ENCODE measurements at places on chromosomes 7 and 10.
A peak's percentile ranks its signal among the peaks of the same experiment; 100 is the strongest.

DNA sequence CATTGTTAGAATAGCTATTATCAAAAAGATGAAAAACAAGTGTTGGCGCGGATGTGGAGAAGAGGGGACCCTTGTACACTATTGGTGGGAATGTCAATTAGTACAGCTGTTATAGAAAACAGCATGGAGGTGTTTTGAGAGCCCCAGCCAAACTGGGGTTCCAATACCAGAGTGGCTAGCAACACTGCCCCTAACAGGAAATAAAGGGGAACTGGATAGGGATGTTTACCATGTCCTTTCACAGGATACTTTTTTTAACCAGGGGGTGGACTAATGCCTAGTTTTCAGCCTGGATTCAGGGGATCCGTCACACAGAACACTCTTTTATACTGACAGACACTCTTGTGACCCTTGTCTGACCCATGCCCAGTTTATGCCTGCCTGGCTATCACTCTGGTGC, 6.9 kb upstream of the GSTK1 start:
- DNase-seq = no peak

DNA sequence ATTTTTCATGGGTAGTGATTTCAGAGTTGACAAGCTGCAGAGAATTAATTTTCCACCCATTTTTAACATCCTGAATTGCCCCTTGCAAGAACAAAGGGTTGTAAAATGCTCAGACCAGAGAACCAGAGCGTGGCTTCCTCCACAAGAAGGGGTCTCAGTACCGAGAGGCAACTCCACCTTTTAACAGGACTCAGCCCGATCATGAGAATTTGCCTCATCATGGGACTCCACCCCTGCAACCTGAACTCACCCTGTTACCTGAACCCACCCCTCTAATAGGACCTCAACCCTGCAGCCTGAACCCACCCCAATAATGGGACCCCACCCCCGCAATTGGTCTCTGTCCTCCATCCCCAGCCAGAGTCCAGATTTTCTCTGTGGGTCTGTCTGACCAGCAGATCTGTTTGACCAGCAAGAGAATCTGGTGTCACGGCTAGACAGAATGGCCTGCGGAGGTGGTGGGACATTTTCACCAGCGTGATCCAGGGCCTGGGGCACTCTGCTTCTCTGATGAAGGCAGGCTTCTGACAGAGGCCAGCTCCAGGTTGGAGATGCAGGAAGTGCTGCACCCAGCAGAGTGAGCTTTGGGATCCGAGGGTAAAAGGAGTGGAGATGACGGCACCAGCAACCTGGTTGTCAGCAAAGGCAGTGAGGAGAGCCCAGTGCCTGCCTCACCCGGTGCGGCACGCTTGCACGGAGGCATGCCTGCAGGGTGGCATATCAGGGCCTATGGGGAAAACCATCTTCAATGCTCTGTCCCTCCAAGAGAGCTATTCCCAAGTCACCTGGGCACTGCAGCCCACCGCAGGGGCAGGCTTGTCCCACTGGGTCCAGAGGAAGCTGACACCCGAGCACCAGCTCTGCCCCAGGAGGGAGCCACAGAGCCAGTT, 136.6 kb downstream of the TCERG1L start:
- DNase-seq = peak; percentile 51

- DNase-seq = no peak
Measured at GRCh38 chr10:128852902-128853301, 614.1 kb upstream of the MGMT start.

- no peak for DNase-seq
Measured at GRCh38 chr10:14749070-14749809, 25.5 kb downstream of the FAM107B start.

DNA sequence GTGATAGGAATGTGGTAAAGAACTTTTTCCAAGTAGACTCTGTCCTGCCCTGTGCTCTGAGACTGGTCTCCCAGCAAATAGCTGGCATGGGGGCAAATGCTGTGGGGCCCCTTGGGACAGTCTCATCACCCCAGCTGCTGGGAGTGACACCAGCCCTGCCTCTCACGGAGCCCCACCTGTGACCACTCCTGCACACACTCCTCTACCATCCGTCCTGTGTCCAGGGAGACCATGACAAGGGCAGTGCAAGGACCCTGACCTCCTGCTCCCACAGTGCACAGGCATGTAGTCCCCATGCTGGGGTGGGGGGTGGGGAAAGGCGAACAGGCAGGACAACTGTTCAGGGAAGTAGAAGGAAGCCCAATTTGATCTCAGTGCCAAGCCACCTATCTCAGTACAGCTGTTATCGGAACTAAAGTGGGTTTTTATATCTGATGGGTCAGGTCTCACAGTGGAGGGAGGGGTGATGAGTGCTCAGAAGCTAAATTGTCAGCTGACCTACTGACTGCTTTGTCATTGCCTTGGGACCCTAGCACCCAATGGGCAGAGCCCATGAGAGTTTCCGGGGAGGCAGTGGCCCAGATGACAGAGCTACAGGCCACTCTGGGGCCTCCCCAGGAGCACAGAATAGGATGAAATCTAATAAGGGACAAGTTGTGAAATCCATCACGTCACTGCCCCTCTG, 24.5 kb downstream of the VSTM4 start:
- peak; percentile 28 for DNase-seq

GRCh38 chr10:7872041-7872442, 53.7 kb downstream of the TAF3 start:
- no peak for DNase-seq

DNA sequence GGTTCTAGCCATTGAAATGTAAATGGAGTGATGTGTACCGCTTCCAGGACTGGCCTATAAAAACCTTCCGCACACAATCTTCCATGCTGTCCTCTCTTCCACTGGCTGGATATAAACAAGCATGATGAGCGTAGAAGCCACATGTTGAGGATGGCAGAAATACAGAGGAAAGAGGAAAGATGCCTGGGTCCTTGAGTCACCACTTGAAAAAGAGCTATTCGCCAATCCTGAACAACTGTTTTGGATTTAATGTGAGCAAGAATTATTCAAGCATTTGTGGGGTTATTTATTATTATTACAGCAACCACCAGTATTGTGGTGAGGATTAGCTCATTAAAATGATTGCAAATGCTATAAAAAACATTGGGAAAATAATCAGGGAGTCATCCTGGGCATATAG, 45.8 kb upstream of the PLXNA4 start:
- DNase-seq = no peak

DNA sequence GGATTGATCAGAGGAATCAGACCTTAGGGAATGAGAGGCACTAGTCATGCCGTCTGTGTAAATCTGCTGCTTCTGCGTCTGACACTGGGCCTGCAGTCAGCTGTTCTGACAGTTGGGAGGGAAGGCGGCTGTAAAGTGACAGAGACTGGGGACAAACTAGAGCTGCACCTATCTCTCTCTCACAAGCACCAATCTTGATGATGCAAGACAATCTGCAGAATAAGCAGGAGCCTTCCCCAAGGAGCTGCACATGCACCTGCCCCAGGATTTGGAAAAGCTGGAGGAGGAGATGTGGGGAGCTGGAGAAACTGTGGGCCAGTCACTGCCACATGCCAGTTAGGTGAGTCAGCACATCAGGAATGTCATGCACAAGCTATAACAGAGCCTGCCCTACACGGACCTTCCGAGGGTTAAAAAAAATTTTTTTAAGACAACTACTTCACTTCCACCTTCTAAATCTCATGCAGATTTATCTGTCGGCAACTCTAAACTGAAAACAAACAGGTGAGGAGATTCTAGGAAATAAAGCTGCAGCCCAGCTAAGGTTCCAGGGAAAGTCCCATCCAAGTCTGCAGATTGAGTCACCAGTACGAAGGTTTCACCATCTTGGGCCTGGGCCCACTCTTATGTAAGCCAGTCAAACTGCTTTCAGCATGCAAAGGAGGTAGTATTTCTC, 39.2 kb downstream of the ENO4 start:
- DNase-seq = peak; percentile 84

DNA sequence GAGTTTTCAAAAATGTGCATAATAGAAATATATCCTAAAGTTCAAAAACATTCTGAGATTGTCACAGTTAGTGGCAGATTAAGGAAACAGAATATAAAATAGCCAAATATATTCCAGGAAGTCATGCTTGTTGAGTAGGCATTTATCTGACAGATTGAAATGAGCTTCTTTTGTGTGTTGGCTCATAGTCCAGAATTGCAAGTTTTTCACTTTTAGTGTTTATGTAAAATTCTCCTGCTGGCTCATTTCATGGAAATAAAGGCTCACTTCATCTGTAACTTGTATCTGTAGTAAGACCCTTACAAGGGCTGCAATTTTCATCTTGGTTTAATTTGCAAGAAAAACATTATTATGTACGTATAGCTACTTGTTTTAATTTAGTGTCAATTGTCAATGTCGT, 93.5 kb downstream of the MCU start:
- no peak for DNase-seq

GRCh38 chr10:71825217-71825616, 25.8 kb downstream of the PSAP start:
- no peak for DNase-seq

- DNase-seq = peak; percentile 86
Measured at GRCh38 chr7:46534664-46535588, 613.9 kb upstream of the IGFBP3 start.

DNA sequence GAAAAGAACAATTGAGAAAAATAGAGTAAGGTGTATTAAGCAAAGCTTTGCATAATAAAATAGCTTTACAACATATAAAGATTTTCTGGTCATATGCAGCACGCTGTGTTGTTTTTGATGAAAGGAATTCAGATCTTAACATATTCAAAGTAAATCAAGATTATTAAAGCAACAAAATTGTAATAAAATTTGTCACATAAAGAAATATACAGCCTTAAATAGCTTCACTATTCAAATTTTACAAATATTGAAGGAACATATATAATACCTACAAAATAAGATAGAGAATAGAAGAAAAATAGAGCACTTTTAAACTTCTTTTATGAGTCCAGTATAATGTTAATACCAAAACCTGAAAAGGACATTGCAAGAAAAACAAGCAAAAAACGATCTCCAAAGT, 749.1 kb upstream of the POT1 start:
- DNase-seq = no peak

DNA sequence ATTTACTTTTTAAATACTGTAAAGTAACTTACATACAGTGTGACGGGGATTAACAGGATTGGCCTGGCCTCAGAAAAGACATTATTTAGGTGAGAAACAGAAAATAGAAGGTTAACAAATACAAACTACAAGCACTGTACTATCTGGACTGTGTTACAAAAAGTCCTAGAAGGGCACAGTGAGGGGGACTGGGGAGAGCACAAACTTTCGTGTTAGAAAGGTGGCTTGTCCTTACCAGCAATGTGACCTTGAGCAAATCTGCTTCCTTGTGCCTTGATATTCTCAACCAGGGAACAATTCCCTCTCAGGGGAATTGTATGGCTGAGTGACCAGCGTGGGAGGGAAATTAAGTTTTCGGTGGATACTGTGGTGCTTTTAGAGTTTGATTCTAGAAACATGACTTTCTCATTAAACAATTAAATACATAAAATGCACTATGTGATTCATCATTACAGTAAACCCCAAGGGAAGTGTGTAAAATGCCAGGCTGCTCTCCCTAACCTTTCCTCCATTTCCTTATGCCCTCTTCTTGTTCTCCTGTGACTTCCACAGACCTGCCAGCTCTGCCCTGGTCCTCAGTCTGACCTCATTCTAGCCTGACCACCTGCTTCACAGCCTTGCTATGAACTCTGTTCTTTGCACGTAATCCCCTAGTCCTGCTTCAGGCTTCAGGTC, 57.7 kb downstream of the OSBPL3 start:
- no peak for DNase-seq

GRCh38 chr7:129167817-129168216, 20.6 kb upstream of the SMO start:
- DNase-seq = peak; percentile 30

DNA sequence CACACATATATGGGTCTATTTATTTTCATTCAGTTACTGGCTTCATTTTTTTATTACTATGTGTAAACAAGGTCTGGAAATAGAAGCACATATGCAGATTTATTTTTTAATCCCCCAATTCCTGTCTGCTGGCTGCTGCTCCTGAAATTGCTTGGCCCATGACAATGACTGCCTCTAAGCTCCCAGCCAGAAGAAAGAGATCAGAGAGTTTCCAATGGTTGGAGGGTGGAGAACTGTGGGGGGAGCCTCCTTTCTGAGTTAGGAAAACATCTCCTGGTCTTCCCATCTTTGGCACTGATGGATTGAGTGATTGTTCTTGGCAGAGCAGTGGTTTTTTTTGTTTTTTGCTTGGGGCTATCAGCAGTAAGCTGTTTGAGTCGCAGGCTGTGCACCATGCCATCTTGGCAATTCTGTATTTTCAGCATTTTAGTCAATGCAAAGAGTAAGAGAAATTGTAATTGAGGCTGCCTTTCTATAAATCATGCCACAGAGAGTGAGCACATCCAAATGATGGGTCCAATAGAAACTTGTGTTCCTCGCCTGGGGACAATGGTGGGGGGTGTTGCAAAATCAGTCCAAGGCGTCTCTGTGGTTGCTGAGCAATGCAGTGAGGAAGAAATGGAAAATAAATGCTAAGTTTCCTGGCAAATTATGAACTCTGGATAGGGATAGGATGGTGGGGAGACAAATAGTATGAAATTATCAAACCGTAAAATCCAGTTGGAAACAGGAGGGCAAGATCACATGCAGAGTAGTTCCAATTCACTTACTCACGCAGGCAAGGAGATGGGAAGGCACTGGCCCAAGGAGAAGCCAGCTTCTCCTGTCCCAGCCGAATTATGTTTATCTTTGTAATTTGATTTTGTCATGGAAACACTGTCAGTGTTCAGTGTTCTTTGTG, 382.4 kb downstream of the SORCS3 start:
- DNase-seq = no peak

GRCh38 chr10:80671847-80672246, 134.1 kb downstream of the SH2D4B start:
- no peak for DNase-seq

GRCh38 chr10:11018855-11019631, 1.4 kb downstream of the CELF2 start:
- DNase-seq = no peak

GRCh38 chr10:71301371-71301916, 17.6 kb upstream of the SLC29A3 start:
- DNase-seq = no peak

DNA sequence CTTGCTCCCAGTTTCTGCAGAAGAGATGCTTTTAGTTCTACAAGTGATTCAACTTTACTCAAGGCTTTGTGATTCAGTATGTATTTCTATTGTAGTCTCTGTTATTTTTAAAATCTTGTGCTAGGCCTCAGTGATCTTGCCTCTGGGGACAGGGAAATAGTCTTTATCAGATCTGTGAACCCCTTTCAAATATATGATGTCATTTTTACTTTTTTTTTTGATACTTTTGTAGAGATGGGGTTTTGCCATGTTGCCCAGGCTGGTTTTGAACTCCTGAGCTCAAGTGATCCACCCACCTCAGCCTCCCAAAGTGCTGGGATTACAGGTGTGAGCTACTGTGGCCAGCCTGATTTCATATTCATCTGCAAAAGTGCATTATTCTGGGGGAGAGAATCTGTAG, 3.4 kb downstream of the SNX10 start:
- no peak for DNase-seq

All from endodermal cell (in vitro differentiated cells).